ENCODE measurements at places on chromosomes 5 and 9.

DNA sequence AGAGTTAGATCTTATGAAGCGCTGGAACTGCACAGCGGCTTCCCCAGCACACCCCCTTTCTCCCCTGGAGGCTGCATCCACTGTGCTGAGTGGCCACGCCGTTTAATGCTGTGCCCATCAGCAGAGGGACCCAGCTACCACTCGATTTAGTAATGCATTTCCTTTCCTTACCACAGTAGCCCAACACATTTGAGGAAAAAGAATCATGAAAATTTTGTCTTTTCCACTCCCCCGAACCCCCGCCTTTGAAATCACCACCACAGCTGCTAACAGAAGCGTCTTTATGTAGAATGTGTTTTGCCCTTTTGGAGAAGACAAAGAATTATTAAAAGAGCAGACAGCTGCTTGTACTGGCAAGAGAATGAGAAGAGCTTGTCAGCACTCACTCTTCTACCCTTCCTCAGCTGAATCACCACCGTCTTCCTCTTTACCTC is 73.2 kb downstream of the ACER2 start:
- DNase-seq, result no peak

DNA sequence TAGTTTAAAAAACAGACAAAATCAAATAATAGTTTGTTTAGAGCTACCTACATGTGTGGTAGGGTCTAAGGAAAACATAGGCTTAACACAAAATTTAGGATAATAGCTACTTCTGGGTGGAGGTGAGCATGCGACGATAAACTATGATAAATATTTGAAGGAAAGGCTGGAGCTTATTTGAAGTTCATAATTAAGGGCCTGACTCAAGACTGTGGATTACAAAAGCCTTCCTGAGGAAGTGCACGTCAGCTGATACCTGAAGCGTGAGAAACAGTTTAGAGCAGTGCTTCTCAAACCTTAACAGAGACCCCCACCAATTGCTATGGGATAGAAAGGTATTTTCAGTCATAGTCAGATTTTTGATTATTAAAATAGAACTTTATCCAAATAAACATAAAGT is 20.4 kb upstream of the UBLCP1 start:
- no peak for DNase-seq

DNA sequence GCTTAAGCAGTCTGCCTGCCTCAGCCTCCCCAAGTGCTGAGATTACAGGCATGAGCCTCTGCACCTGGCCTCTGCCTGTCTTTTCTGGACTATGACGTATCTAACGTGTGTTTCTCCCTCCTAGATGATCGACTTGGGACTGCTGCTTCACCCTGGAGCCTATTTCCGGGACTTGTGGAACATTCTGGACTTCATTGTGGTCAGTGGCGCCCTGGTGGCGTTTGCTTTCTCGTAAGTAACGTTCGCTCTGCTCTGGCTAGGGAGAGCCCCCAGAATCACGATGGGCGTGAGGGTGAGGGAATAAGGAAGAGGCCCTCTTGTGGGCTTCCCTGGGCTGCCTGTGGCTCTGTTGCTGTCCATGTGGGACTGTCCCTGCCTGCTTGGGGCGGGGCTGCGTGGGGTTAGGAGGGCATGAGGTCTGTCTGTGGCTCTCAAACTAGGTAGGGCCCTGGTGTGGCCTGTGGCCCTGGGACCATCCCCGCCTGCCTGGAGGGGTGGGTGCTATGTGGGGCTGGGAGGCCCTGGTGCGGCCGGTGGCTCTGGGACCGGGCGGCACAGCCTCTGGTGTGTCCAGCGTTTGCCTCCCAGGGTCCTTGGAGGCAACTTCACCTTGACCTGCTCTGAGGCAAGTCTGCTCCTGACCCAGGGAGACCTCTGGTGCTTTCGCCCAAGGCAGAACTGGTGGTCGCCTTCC is 171.7 kb downstream of the CACNA1B start:
- peak; percentile 21 for DNase-seq

DNA sequence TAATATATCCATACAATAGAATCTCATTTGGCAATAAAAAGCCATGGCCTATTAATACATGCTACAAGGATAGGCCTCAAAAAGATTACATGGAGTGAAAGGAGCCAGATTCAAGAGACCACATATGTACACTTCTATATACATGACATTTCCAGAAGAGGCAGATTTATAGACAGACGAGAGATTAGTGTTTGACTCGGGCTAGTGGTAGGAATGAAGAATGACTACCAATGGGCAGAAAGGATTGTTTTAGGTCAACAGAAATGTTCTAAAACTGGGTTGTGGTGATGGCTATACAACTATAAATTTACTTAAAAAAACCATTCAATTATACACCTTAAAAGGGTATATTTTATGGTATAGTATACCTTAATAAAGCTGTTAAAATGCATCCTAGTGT is 41.9 kb downstream of the SETX start:
- no peak for DNase-seq
